ENCODE measurements at places on chromosomes 16 and 17.

GRCh38 chr17:68803164-68803929 lies 151.8 kb downstream of the ABCA8 start:
- DNase-seq = no peak

DNA sequence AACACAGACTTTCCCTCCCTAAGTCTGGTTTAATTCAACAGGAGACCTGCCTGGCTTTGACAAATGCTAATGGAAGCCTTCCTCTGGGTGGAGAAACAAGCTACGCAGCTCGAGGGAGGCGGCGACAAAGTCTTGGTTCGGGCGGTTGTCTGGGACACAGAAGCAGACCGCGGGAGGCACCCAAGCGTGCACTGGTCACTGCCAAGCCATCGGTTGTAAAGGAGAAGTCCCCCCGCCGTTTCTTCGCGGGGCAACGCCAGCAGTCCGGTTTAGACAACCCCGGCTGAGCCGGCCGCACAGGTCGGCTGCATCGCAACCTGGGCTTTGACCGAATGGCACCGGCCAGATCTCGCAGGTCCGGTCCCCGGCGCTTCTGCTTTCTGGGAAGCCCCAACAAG lies 586 bp downstream of the GLYR1 start:
- DNase-seq = peak; percentile 48

DNA sequence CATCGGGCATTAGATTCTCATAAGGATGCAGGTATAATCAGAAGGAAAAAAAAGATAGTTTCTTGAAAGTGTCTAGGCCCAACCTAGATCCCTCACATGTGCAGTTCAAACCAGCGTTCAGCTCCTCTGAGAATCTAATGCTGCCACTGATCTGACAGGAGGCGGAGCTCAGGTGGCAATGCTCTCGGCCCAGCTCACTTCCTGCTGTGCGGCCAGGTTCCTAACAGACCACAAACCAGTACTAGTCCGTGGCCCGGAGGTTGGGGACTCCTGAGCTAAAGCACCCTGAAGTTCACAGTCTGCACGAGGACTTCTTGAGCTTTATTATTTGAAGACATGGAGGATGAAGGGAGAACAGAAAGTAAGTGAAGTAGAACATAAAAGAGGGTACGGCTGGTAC lies 16.8 kb downstream of the SMCR8 start:
- no peak for DNase-seq

DNA sequence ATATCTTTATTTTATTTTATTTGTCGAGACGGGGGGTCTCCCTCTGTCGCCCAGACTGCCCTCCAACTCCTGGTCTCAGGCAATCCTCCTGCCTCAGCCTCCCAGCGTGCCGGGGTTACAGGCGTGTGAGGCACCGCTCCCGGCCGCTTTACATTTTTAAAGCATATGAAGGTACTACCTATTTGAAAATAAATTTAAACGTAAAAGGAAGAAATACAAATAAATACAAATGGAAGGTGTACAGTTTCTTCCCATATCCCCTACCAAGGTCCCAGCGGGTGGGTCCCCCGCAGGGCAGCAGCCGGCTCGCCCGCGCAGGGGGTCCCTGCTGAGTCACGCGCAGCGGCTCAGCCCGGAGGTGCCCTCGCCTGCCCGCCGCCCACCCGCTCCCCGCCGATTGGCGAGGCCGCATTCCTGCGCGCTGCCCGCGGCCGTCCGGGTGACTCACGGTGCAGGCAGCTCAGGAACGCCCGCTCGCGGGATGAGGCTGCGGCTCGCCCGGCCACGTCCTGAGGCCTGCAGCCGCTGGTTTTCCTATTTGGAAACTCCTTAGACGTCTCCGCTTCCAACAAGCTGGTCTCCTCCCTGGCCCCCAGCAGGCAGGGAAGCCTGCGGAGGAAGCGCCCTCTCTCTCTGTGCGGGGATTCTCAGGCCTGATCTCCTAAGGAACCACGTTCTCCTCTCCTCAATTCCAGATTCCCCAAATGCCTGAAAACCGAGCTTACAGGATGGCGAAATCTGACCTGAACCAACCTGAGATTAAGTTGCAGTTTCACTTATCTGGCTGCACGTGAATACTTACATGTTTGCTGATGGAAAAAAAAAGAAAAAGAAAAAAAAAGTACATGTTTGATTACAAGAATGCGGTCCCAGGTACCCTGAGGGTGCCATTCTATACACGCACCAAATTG lies 54.8 kb upstream of the MAP3K14 start:
- DNase-seq = peak; percentile 92

DNA sequence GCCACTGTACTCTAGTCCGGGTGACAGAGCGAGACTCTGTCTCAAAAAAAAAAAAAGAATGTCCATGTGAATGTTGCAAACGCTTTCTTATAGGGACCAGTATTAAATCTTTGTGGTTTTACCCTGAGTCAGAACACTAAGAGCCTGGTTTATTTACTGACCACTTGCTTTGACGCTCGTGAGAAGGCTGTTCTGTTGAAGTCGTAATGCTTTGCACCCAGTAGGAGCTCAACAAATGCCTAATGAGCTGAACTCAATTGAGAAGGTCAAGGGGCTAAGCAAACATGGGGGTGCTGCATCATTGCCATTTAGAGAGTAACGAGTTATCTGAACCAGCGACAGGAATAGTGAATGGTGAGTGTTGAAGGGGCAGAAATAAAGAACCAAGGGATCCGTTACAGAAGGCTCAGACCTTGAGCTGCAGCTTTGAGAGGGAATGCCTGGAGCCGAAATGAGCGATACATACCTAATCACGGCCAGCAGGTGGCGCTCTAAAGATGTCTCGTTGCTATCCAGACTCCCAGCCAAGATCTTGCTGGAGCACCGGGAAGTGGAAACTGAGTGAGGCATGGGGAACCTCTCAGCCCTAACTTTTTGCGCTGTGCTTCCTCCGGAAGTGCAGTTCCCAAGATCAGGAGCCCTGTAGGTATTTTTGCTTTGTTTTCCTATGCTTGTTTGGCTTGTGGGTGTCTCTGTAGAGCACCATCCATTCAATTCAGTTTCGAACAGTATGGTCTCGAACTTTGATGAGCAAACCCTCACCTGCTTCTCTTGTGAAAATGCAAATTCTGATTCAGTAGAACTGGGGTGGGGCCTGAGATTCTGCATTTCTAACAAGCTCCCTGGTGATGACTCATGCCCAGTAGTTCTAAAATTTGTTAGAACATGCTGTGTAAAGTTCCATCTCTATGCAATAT lies 12.6 kb upstream of the RNF222 start:
- DNase-seq = peak; percentile 83

GRCh38 chr16:68377667-68378393 lies 67.0 kb downstream of the PRMT7 start:
- DNase-seq = no peak

GRCh38 chr17:55576996-55577586 lies 65.8 kb upstream of the SMIM36 start:
- DNase-seq = no peak
